ENCODE measurements at places on chromosomes 3 and 15. TPM values are rescaled to one million over a fixed set of nuclear protein-coding genes. Genes with fewer than 3 reads are reported as not detected.

Gene TRAK1
- 14.0 TPM for total RNA-seq

Gene GSK3B
- 20.7 TPM for total RNA-seq

Gene APOD
- total RNA-seq: 35.5 TPM

Gene GOLGA6L4
- total RNA-seq: 1.8 TPM

Gene FOXL2
- total RNA-seq: 0.09 TPM

Gene RFTN1
- total RNA-seq: 1.9 TPM

Gene RETNLB
- not detected for total RNA-seq

Gene GPR62
- 0.09 TPM for total RNA-seq

Gene SLC6A20
- 7.2 TPM for total RNA-seq

Gene GOLGA6L9
- 1.8 TPM for total RNA-seq

Gene SNX22
- total RNA-seq: 0.74 TPM

DNA sequence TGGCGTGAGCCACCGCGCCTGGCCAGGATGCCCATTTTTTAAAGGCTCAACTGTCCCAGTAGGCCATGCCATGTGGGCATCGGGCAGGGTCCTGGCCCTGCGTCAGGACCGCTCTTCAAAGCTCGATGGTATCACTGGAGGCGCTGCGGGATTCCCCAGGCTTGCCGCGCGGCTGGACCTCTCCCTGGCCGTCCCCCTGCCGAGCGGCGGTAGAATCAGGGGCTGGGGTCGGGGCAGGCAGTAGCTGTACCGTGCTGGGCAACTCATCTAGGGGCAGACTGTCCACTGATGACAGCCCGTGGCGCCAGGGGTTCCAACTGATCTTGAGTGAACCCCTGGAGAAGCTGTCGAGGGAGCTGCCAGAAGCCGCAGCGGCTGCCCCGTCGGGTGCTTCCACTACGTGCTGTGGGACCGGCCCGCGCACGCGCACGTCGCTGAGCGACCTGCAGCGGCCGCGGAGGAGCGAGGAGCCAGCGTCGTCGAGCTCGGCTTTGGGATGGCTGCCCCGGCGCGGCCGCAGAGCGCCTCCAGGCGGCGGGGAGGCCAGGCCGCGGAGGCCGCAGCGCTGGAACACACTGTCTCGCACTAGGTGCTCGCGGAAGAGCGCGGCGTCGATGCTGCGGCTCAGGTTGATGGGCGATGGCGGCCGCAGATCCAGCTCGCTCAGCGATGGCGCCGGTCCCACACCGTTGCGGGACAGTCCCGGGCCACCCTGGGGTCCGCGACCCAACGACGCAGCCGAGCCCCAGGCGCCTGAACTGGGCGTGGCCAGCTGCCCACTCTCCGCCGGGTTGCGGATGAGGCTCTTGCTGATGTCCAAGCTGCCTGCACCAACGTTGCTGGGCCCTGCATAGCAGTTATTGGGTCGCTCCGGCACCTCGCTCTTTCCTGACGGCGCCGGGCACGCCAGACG lies 5.8 kb downstream of the PRRT3 start:
- no peaks in the 10 kb centered on the region for H3K27me3 ChIP-seq
- H3K27ac ChIP-seq: peak overlapping the region; percentile 67
- H3K4me1 ChIP-seq: no peaks in the 10 kb centered on the region

DNA sequence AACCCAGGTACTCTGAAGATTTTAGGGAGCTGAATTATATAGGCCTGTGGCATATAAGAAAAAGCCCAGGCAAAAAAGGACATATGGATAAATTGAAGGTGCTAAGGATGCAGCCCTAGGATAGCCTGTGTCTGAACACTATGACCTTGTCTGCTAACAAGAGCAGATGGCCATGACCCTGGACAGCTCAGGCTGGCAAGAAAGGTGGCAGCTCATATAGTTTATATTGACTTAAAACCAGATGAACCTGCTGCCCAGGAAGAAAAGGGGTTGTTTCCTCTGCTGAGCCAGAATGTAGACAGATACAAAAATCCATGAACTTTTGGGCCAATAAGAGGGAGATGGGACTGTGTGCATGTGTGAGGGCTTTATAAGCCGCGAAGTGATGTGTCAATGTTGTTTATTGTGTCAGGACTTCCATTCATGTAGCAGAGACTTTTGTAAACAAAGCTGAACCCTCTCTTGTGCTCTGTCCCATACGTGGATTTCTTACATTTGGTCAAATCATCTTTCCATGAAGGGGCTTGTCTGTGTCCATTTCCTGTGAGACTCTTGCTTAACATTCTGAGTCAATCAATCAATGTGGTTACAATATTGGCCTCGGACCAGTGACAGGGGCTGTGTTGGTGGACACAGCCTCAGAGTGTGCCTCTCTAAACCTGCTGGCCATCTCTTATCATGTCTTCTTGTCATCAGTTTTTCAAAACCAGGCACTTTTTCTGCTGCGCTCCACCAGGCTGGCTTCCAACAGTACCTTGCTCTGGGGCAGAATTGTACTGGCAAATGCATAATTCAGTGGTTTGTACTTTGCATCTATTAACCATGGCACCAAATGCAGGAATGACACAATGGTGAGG lies 321.2 kb downstream of the WDR72 start:
- H3K4me1 ChIP-seq: no peaks in the 10 kb centered on the region
- DNase-seq: no peak

DNA sequence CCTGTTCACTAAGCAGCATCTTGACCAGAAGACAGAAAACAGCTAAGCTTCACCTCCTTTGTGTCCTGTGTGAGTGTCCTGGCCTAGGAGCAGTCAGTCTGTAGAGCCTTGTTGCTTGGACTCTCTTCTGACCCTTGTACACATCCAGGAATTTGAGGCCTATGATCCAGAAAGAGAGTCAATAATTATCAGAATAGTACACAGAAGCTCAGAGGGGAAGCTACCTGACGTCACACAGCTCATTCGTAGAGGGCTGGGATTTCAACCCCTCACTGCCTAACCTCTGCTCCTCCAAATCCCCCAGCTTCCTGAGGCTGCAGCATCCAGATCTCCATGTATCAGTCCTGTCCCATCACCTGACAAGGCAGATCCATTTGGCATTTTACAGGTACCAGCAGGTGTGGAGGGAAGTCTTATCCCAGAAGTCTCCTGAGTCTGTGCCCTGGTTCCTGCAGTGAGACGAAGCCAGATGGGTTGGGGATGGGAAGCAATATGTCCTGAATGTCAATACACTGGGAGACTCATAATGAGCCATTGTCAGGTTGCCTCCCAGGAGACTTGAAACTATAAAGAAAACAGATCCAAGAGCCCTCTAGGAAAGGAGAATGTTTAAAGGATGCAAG lies 203.1 kb downstream of the MINAR1 start:
- H3K4me1 ChIP-seq: no peaks in the 10 kb centered on the region
- no peaks in the 10 kb centered on the region for H3K36me3 ChIP-seq
- H3K27ac ChIP-seq: no peak overlapping the region
- H3K4me3 ChIP-seq: no peak overlapping the region

- DNase-seq: no peak
- H3K27ac ChIP-seq: peak overlapping the region; percentile 88
- H3K36me3 ChIP-seq: no peaks in the 10 kb centered on the region
- H3K4me1 ChIP-seq: no peaks in the 10 kb centered on the region
- no peaks in the 10 kb centered on the region for H3K27me3 ChIP-seq
- H3K4me3 ChIP-seq: peak overlapping the region; percentile 62
Measured at GRCh38 chr15:40471808-40472150, 995 bp downstream of the CHST14 start.

GRCh38 chr15:70741107-70741531 lies 22.2 kb downstream of the UACA start:
- H3K36me3 ChIP-seq: no peaks in the 10 kb centered on the region
- DNase-seq: no peak
- H3K27ac ChIP-seq: peak overlapping the region; percentile 23
- H3K4me3 ChIP-seq: no peak overlapping the region

GRCh38 chr3:147915057-147915456 lies 505.9 kb downstream of the ZIC1 start:
- H3K36me3 ChIP-seq: no peaks in the 10 kb centered on the region
- no peak for DNase-seq
- H3K27ac ChIP-seq: no peak overlapping the region

- no peaks in the 10 kb centered on the region for H3K36me3 ChIP-seq
- no peaks in the 10 kb centered on the region for H3K4me1 ChIP-seq
- H3K27ac ChIP-seq: no peak overlapping the region
- H3K27me3 ChIP-seq: no peaks in the 10 kb centered on the region
Measured at GRCh38 chr3:105584003-105584790, 217.5 kb downstream of the ALCAM start.

DNA sequence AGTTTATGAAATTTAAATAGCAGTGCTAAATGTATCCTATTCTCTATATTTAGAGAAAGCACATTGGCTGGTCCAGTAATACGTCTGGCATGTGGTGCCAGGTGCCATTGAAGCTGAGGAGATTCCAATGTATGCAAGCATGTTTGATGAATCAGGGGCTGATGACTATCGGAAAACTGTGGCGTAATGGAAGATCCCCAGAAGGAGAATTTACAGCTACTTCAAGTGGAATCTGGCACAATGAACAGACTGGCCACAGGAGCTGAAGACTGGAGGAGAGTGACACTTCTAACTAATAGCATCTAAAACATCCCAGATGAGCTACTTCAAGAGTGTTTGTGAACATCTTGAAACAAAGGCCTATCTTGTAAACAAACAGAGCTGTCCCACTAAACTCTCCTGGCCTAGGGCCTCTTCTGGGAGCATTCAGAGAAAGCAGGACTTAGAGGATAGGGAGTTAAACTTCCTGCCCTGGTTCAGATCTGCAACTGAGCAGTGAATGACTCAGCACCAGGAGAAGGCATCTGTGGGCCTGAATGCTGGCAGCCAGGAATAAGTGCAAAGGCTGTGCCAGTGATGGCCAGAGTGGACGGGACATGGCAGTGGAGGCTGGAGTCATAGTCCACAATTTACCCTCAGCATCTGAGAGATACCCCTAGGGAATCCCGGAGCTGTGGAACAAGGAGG lies 15.2 kb upstream of the ACTC1 start:
- no peaks in the 10 kb centered on the region for H3K36me3 ChIP-seq
- no peaks in the 10 kb centered on the region for H3K4me1 ChIP-seq
- H3K27me3 ChIP-seq: no peaks in the 10 kb centered on the region
- no peak for DNase-seq
- H3K4me3 ChIP-seq: no peak overlapping the region
- H3K27ac ChIP-seq: no peak overlapping the region

DNA sequence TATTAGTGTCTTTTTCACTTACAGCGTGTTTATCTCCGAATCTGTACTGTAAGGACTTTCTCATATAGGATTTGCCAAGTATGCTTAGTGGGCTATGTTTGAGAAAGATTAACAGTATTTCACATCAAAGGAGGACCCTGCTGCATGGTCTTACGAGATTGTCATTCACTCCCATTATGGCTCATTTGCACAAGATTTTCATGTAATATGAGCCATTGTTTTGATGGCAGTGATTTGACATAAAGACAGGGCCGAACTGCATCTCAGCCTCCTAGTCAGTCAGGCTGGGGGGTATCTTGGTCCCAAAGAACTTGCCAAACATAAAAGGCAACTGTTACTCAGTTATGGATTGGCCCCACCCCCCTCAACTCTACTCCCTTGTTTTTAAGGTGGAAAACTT lies 205.9 kb downstream of the ZIC1 start:
- H3K4me1 ChIP-seq: no peaks in the 10 kb centered on the region
- no peak overlapping the region for H3K4me3 ChIP-seq
- no peak overlapping the region for H3K27ac ChIP-seq
- no peaks in the 10 kb centered on the region for H3K36me3 ChIP-seq
- DNase-seq: no peak
- H3K27me3 ChIP-seq: no peaks in the 10 kb centered on the region

GRCh38 chr3:127785711-127786265 lies 36.5 kb downstream of the MGLL start:
- H3K4me1 ChIP-seq: peaks cover 7% of the 10 kb centered on the region
- H3K27me3 ChIP-seq: no peaks in the 10 kb centered on the region
- DNase-seq: no peak
- H3K4me3 ChIP-seq: no peak overlapping the region
- no peak overlapping the region for H3K27ac ChIP-seq

DNA sequence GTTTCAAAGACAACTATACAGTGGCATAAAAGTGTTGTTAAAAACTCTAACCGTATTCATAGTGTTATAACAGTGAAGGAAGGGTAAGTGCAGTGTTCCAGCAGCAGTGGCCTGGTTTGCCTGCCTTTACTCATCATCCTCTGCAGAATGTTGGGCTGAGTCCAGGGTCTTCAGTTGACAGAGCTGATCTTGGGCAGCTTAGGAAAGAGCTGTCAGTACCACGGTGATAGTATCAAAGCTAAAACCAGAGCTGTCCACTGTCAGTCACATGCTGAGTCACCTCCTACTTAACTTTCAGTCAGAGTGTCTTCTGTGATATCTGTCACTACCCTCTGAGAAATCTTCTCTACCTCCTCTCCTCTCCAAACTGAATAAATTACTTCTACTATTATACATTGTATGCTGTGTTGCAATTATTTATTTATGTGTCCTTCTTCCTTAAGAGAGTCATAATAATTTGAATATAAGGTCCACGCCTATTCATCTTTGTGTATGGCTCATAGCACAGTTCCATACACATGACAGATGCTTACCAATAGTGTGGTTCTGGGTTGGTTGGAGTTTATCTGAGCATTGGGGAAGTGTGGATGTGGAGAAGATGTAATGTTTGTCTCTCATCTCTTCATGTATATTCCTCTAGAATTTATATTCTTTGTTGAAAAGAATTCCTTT lies 242.1 kb downstream of the ZIC1 start:
- DNase-seq: no peak
- no peak overlapping the region for H3K27ac ChIP-seq
- H3K36me3 ChIP-seq: no peaks in the 10 kb centered on the region

GRCh38 chr3:68943753-68944500 lies 11.6 kb upstream of the TAFA4 start:
- H3K27me3 ChIP-seq: no peaks in the 10 kb centered on the region
- H3K27ac ChIP-seq: no peak overlapping the region
- H3K4me3 ChIP-seq: no peak overlapping the region
- H3K4me1 ChIP-seq: no peaks in the 10 kb centered on the region

- no peaks in the 10 kb centered on the region for H3K36me3 ChIP-seq
- no peak overlapping the region for H3K4me3 ChIP-seq
- no peak for DNase-seq
- H3K27ac ChIP-seq: no peak overlapping the region
- peaks cover 42% of the 10 kb centered on the region for H3K4me1 ChIP-seq
Measured at GRCh38 chr3:66302288-66302687, 81.5 kb downstream of the SLC25A26 start.

GRCh38 chr15:50064673-50065072 lies 54.4 kb downstream of the ATP8B4 start:
- no peak overlapping the region for H3K4me3 ChIP-seq
- no peak for DNase-seq
- no peaks in the 10 kb centered on the region for H3K4me1 ChIP-seq
- H3K36me3 ChIP-seq: no peaks in the 10 kb centered on the region
